Tibial artery (tissue), 4 donors: ENCODE measurements at places on chromosomes 13 and 19.
A peak's percentile ranks its signal among the peaks of the same experiment; 100 is the strongest.

GRCh38 chr13:25215253-25215575 is 43.1 kb upstream of the AMER2 start:
- no peaks in the 10 kb centered on the region for H3K27me3 ChIP-seq
- H3K27ac ChIP-seq = no peak overlapping the region
- H3K36me3 ChIP-seq = no peaks in the 10 kb centered on the region
- no peak for DNase-seq
- H3K4me1 ChIP-seq = no peaks in the 10 kb centered on the region

- H3K27me3 ChIP-seq = no peaks in the 10 kb centered on the region
- DNase-seq = peak; percentile 13
- peaks cover 35% of the 10 kb centered on the region for H3K4me1 ChIP-seq
These were observed 25.7 kb downstream of the CEBPG start for GRCh38 chr19:33399081-33399744.

- peaks cover 5% of the 10 kb centered on the region for H3K36me3 ChIP-seq
- no peaks in the 10 kb centered on the region for H3K27me3 ChIP-seq
- no peak overlapping the region for H3K4me3 ChIP-seq
These were observed 27.4 kb downstream of the GRIK5 start for GRCh38 chr19:42042455-42043170.

DNA sequence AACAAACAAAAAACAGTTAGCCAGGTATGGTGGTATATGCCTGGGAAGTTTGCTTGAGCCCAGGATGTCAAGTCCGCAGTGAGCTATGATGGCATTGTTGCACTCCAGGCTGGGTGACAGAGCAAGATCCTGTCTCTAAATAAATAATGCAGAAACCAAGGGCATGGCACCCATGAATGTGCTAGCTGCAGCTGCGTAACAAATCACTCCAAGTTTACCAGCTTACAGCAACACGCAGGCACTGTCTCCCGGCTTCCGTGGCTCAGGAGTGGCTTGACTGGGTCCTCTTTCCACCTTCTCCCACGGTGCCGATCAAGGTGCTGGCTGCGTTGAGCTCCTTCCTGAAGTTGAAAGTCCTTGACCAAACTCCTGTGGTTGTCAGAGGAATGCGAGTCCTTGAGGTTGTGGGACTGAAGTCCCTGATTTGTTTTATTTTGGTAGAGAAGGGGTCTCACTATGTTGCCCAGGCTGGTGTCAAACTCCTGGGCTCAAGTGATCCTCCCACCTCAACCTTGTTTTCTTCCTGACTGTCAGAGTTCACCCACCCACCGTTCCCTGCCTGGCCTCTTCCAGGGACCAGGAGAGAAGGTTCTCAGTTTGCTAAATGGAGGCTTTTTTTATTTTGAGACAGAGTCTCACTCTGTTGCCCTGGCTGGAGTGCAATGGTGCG is 13.2 kb upstream of the ONECUT3 start:
- no peaks in the 10 kb centered on the region for H3K36me3 ChIP-seq
- no peak overlapping the region for H3K27ac ChIP-seq
- H3K27me3 ChIP-seq = peaks cover 86% of the 10 kb centered on the region
- H3K4me1 ChIP-seq = peaks cover under 1% of the 10 kb centered on the region
- no peak for DNase-seq

DNA sequence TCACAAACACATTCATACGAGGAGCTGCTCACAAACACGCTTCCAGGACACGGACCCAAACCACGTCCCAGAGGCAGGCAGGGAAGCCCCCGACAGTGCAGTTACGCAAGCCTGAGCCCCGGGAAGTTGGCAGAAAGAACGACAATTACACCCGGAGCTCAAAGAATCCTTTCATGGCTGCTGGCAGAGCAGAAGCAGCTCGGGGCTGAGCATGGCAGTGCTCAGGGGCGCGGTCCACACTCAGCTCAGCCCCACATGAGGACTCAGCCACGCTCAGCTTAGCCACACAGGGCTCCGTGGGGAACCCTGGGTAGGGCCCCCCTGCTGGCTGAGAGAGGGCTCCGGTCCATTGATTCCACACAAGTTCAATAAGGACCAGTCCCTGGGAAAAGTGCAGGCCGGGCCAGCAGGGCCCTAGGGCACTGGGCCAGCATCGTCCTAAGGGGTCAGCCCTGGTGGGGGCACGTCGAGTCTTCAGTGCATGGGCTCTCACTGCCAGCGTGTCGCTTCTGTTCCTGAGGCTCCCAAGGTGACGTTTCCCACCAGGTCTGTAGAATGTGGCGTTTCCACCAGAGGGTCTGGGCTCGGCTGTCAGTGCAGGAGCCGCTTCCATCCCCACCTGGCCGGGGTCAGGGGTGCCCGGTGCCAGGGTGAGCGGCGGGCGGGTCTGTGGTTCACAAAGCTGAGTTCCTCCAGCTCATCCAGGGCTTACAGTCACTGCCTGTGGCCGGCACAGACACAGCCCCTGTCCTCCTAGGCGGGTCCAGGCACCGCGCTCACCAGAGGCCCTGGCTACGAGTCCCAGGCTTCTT is 23.1 kb downstream of the GAS6 start:
- DNase-seq = no peak
- no peaks in the 10 kb centered on the region for H3K27me3 ChIP-seq
- peaks cover 42% of the 10 kb centered on the region for H3K4me1 ChIP-seq
- no peak overlapping the region for H3K4me3 ChIP-seq

DNA sequence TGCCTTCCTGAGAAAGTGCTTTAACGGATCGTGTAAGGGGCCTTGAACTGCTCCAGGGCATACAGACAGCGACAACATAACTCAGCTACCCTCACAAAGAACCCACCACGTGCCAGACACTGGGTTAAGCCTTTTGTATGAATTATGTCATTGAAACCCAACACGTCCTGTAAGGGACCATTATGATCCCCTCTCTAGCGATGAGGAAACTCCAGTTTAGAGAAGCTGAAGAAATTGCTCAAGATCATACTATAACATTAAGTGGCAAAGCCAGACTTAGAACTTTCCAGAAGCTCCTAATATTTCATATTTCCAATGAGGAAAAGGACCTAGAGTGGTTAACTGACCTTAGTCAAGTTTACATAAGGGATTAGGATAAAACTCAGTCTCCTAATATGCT is 57.0 kb upstream of the RAP2A start:
- no peaks in the 10 kb centered on the region for H3K27me3 ChIP-seq
- no peak overlapping the region for H3K4me3 ChIP-seq
- no peak for DNase-seq

- H3K27ac ChIP-seq = no peak overlapping the region
- no peaks in the 10 kb centered on the region for H3K27me3 ChIP-seq
- DNase-seq = no peak
- H3K36me3 ChIP-seq = peaks cover 20% of the 10 kb centered on the region
- no peaks in the 10 kb centered on the region for H3K4me1 ChIP-seq
These were observed 7.5 kb downstream of the PLAUR start for GRCh38 chr19:43662487-43662886.

DNA sequence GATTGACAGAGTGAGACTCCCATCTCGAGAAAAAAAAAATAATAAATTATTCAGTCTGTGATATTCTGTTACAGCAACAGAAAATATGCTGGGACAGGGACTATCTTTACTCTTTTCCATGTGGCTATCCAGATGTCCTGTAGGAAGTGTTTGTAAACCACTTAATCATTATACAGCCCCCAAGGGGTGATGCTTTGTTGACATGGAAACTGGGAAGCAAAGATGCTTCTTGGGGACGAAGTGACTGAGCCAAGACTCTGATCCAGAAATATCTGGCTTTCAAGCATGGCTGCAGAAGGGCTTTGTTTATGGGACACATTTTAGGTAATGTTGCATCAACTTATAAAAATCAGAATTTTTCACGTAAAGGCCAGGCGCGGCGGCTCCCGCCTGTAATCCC is 5.4 kb downstream of the ZNF8 start:
- H3K27ac ChIP-seq = no peak overlapping the region
- H3K4me1 ChIP-seq = peaks cover 4% of the 10 kb centered on the region
- H3K27me3 ChIP-seq = no peaks in the 10 kb centered on the region
- DNase-seq = no peak
- no peak overlapping the region for H3K4me3 ChIP-seq
- H3K36me3 ChIP-seq = peaks cover 44% of the 10 kb centered on the region
